ENCODE measurements at places on chromosomes 13 and 19.

- DNase-seq = no peak
Measured at GRCh38 chr13:54373211-54373610, 1344.6 kb downstream of the OLFM4 start.

DNA sequence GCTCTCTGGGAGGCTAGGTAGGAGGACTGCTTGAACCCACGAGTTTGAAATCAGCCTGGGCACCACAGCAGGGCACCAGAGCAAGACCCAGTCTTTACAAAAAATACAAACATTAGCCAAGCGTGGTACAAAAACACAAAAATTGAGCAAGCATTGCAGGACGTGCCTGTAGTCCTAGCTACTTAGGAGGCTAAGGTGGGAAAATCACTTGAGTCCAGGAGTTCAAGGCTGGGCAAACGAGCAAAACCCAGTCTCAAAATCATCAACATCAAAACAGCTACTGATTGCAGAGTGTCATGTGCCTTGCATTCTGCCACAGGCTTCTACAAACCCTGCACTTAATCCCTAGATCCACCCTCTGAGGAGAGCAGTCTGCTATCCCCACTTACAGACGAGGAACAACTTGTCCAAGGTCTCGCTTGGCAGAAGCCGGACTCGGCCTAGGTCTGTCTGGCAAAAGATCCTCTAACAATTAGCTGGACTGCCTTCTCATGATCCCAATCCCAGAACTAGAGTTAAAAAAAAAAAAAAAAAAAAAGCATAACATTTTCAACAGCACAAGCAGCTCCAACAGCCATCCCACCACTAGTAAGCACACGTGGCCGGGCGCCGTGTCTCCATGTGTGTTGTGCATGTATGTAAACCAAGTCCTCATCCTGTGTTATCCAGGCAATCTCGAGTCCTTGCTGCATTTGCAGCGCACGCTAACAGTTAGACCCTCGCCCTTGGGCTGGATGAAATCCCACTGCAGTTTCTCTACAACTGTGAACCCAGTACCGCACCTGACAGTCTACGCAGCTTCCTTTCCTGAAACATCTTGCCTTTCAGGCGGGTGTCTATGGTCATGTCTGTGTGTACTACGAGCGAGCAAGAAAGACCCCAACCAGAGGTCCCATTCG, 2.0 kb downstream of the PPP6R1 start:
- DNase-seq = no peak

DNA sequence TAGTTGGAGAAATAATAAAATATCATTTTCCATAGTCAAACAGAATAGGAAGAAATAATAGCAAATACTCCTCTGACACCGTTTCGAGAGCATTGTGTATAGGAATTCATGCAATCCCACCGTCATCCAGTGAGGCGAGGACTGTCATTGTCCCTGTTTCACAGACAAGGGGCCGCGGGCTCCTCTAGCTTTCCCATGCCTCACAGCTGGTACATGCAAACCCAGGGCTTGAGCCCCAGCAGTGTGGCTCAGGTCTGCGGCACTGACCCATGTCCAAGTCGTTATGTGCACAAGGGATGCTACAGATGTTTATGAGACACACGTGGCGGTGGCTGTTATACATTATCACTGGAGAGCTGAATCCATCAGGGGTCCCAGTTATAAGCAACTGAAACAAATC, 18.5 kb upstream of the ATP11A start:
- no peak for DNase-seq

DNA sequence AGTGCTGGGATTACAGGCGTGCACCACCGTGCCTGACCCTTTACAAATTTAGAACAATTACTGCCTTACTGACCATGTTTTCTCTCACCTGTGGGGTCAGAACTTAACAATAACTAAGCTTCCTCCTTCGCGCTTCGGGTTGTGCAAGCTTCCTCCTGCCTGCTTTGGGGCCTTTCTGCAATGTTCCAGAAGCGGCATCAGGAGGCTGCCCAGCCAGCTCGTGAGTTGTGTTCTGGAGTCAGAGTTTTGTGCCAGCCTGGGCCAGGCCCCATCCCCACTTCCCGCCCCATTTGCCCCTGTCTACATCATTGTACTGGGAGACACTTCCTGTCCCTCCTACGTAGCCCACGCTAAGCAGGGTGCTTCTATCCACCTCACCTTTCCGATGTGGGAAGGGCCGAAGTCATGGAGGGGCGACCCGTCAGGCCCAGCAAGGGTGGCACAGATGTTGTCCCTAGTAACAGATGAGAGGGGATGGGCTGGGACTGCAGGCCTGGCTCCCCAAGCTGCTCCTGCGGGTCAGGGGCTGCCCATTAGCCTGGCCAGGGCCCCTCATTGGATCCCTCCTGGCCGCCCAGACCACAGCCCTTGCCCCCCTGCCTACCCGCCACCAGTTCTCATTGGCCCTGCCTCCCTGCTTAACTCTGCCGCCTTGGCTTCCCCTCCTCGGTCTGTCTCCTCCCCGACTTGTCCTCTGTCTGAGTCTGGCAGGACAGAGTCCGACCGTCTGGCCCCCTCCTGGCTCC, 13.4 kb downstream of the UHRF1 start:
- no peak for DNase-seq

GRCh38 chr19:22622901-22623840, 11.0 kb upstream of the ZNF492 start:
- no peak for DNase-seq

DNA sequence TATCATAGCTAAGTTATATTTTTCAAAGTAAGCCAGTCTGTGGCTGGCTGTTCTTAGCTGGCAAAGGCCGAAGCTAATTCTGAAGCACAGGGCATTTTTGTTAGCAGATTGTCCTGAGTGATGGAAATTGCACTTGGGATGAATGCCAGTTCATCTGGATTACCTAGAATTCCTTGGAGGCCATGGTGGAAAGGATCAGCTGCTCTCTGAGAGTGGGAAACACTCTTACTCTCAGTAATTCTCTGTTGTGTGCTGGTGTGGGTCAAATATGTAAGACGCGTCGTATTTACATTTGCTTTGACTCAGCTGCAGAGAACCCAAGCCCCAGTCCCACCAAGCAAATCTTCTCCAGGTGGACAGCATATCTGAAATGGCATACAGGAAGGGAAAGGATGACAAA, 60.7 kb upstream of the C1QTNF9B start:
- no peak for DNase-seq

GRCh38 chr13:94267581-94268366, 211.7 kb downstream of the DCT start:
- DNase-seq = no peak

- no peak for DNase-seq
Measured at GRCh38 chr19:42109896-42110295, 22.4 kb downstream of the POU2F2 start.

DNA sequence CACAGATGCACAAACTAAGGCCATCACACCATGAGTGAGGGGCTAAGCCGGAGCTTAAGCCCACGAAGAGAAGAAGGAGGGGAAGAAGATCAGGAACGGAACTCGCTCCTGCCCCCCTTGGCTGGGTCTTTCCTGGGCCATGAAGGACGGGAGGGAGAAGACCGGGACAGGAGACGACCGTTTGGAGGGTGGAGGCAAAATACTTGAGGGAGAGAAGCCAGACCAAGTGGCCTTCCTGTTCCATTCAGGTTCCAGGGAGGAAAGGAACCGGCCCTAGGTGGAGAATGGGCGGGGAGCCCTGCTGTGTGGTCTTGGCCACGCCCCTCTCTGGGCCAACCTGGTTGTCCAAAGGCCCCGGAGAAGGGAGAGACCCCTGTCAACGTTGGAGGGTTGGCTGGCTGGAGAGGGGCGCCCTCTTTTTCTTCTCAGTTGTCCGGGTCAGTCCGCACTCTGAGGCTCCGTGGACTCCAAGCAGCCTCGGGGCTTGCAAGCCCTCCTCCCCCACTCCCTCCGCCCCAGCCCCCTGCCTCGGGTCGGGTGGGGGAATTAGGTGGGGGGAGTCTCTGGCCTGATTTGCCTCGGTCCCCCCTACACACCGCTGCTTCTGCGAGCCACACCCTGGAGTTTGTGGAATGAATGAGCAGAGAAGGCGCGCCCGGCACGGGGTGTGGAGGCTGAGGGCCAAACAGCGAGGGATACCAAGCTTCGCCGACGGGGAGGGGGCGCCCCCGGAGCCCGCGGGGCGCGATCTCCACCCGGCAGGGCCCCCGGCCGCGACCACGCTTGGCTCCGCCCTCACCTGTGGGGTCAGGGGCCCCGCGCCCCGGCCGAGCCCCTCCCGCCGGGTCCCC, 757 bp downstream of the FBN3 start:
- no peak for DNase-seq

DNA sequence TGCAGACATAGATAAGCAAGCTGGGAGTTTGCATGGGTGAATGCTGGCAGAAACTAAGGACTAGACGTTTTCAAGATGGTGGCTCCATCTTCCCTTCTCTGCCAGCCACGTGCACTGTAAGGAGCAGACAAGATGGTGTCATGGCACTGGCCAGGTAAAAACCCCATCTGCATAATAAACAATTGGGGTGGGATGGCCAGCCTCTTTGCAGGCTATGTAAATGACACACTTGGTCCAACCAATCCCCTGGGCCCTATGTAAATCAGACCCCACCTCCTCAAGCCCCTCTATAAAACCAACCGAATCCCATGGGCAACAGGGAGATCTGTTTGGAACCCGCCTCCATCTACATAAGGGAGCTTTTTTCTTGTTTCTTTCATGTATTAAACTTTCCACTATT, 2.4 kb upstream of the OR7A5 start:
- no peak for DNase-seq

DNA sequence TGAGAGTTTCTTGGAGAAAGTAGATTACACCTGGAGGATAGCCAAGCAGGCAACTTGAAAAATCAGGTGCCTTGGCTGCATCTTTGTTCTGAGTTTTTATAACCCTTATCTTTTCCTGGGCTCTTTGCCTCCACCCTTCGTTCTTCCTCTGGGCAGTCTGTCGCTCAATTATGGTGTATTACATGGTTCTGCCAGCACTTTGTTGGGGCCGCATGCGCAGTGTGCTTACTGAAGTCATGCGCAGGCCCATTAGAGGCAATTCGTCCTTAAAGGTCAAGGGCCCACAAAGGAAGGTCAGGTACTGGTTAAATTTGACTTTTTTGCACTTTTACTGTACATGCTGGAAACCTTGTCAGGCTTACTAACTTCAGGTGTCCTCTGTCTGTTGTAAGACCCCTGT, 761.9 kb upstream of the SLITRK5 start:
- no peak for DNase-seq

DNA sequence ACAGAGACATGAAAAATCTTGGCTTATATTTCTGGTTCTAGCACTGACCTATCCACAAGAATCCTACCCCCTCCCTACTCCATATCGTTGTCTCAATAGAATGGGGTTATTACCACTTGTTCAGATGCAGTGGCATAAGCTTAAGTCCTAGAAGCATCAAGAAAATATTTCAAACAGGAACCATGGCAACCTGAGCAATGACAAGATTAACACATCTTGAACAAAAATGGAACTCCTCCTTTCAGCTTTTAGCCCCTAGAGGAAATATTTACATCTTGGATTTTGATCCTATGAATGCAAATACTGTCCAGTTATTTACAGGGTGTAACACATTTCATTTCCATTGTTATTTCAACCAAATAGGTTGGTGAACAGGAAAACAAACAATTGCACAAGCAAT, 46.1 kb upstream of the TSC22D1 start:
- DNase-seq = no peak

DNA sequence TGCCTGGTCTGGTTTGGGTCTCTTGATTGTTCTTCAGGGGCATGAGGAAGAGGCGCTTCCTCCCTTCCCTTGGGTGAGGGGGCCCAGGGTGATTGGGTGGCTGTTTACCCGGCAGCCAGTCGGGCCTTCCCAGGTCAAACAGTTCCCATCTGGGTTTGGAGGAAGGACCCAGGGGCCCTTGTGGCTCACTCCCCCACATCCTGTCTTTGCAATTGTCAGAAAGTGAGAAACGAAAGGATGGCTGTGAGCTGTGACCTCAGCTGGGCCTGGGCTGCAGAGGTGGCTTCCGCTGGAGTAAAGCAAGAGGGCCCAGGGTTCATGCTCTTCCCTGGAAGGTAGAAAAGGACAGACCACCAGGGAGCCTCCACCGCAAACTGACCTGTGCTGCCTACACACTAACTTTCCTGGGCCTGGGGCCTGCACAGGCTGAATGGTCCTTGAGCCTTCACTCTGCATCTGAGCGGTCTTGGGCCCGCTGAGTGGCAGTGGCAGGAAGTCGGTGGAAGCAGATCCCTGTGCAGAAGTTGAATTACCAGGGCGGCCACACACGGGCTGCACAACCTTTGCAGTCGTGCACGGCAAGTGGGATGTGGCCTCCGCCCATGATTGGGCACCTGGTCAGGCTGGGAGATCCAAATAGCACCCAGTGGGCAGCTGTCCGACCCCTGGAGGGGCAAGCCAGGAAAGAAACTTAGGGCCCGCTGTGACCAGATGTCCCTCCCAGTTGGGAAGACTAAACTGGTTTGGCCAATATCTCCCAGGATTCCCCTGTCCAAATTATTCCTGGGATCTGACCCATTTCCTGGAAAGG, 5.3 kb upstream of the CD79A start:
- no peak for DNase-seq

- no peak for DNase-seq
Measured at GRCh38 chr19:28331596-28331995, 881.4 kb downstream of the UQCRFS1 start.

- DNase-seq = no peak
Measured at GRCh38 chr19:29588095-29588494, 18.0 kb upstream of the POP4 start.

DNA sequence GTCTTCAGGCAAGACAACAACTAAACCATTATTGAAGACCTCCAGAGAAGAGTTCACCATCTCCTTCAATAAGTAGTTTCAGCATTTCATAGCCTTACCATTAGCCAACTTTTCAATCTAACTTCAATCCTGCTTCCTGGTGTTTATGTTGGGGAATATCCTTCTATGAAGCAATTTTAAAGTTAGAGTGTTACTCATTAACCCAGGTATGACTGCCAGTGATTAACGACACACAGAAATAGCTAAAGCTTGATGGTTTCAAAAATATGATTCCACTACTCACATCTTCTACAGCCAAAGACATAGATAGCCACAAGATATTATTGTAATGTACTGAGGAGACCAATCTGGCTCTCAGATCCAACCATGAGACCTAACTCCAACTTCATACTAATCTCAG, 403.2 kb downstream of the EFNB2 start:
- no peak for DNase-seq

- DNase-seq = no peak
Measured at GRCh38 chr13:79853251-79853650, 372.3 kb downstream of the NDFIP2 start.

DNA sequence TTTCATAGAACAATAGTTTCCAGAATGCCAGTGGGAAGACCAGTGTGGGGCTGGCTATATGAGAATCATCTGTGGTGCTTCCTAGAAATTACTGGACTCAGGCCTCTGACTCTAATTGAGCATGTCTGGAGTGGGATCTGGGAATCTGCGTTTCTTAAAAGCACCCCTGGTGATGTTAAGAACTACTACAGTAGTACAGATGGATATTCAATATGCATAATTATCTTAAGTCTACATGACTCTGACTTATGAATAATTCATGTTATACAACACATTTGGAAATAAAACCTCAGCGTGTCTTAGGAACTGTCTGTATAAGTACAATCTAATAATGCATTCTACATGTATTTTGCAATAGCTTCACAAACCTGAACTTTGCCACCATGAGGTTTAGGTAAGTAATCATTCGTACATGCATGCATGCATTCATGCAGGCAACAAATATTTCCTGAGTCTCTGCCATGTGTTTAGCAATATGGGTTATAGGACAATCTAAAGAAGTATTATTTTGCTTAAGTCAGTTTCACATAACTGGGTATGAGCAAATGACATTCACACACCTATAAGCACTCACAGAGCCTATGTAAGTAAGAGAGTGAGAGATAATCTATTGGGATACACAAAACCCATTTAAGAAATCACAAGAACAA, 62.0 kb downstream of the EPSTI1 start:
- DNase-seq = no peak

Measured in thoracic aorta (tissue), 2 donors.